T-helper 17 cell (primary cell): ENCODE measurements at places on chromosomes 16 and 17.

DNA sequence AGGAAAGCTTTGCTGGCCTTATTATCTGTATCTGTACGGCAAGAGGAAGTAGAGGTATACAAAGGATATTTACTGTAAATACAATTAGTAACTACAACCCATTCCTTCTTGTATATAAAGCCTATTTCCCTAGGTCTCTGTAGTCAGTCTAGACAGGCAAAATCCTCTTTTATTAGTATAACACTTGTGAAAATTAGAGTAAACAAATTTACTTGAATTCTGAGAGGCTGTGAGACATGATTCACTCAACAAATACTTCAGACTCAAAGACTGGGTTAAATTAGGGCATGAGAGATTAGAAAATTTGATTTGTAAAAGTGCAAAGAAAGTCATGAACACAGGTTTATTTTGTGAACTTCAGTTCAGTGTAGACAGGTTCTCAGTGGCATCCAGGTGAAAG lies 30.9 kb upstream of the CDH8 start:
- H3K27me3 ChIP-seq: no peaks in the 10 kb centered on the region
- no peak for DNase-seq
- H3K4me1 ChIP-seq: no peaks in the 10 kb centered on the region
- H3K27ac ChIP-seq: no peak overlapping the region
- no peak overlapping the region for H3K4me3 ChIP-seq

DNA sequence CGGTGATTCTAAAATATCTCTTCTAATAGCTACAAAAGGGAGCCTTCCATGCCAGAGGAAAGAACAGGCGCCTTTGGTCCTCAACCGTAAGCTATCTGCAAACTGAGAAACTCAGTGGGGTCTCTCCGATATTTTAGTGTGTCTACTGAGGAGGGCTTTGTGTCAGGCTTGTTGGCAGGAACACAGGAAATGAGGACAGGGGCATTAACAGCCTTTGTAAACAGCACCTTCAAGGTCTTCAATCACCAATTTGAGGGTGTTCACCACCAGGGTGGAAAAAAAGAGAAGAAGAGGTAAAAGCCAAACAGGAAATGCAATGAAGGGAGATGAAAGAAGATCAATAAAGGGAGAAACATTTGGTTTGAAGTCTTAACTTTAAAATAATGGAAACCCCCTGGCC lies 580.1 kb upstream of the SALL1 start:
- H3K4me3 ChIP-seq: no peak overlapping the region
- no peaks in the 10 kb centered on the region for H3K4me1 ChIP-seq
- no peaks in the 10 kb centered on the region for H3K36me3 ChIP-seq
- no peak overlapping the region for H3K27ac ChIP-seq
- H3K27me3 ChIP-seq: no peaks in the 10 kb centered on the region
- no peak for DNase-seq

GRCh38 chr17:81285179-81285878 lies 9.8 kb downstream of the SLC38A10 start:
- H3K4me1 ChIP-seq: peaks cover 42% of the 10 kb centered on the region
- peak overlapping the region; percentile 94 for H3K27ac ChIP-seq
- DNase-seq: peak; percentile 35

DNA sequence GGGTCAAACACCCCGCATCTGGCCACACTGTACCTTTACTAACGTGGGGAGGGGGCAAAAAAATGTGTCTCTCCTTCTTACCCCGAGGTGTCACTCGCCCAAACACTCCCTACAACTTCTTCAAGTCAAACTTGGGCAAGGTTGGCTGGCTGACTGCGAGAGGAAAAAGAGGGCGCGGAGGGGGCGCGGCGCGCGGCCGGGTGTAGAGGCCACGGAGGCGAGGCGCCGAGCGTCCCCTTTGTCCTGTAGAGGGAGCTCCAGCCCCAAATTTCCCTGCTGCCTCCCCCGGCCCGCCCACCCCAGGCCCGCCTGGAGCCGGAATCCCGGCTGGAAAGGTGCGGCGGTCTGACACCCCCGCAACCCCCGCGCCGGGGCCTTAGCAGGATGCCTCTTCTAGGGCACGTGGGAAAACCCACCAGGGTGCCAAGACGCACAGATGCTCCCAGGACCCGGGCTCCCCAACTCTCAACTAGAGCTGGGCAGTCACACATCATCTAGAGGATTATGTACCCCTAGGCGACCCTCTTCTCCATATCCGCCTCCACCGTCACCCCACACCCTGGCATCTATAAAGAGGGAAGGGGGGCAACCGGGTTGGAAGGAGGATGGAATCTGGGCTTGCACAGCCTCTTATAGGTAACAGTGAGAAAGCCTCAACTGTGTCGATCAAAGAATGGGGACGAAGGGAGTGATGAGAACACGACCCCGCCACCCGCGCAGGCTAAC lies 4.2 kb downstream of the IRX3 start:
- H3K4me1 ChIP-seq: peaks cover 25% of the 10 kb centered on the region
- H3K27me3 ChIP-seq: peaks cover 66% of the 10 kb centered on the region
- no peak for DNase-seq
- peak overlapping the region; percentile 62 for H3K4me3 ChIP-seq
- peaks cover 12% of the 10 kb centered on the region for H3K36me3 ChIP-seq
- no peak overlapping the region for H3K27ac ChIP-seq

DNA sequence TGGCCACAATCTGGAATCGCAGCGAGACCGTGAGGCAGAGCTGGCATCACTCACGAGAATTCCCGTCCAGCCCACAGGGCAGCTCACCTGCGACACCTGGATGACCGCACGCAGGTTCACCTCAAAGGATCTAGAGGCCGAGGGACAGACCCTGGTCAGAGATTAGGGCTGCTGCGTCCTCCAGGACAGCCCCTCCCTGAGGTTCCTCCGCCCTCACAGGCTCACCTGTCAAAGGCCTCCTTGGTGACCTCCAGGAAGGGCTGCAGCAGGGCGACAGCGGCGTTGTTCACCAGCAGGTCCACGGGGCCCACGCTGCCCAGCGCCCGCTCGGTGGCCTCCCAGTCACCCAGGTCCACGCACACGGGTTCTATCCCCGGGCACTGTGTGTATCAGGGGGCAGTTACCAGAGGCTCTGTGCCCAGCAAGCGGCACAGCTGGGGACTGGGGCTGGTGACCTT lies 834 bp downstream of the DCXR start:
- no peak overlapping the region for H3K27ac ChIP-seq
- peaks cover 9% of the 10 kb centered on the region for H3K4me1 ChIP-seq
- H3K4me3 ChIP-seq: peak overlapping the region; percentile 94

- no peaks in the 10 kb centered on the region for H3K4me1 ChIP-seq
- no peak overlapping the region for H3K4me3 ChIP-seq
- peaks cover 13% of the 10 kb centered on the region for H3K36me3 ChIP-seq
- H3K27me3 ChIP-seq: no peaks in the 10 kb centered on the region
- DNase-seq: no peak
These were observed 54.6 kb upstream of the ENDOV start for GRCh38 chr17:80360396-80360795.
